Renal cortical epithelial cell (primary cell): ENCODE measurements at places on chromosomes 12 and 14.
A peak's percentile ranks its signal among the peaks of the same experiment; 100 is the strongest.

DNA sequence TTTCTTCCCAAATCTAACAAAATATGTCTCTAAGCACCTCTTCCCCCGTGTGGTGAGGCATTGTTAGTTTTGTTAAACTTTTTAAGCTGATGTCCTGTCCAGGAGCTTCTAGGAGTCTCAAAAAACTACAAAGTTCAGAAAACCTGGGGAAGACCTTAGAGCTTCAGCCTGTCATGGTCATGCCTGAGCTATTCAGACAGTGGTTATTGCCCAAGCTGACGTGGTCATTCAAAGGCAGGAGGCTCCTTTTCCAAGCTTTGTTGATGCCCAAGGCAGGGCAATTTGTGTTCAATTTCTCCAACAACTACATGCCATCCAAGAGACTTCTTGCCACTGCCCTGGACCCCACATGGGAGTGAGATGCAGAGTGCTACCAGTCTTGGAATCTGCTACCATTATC lies 5.8 kb upstream of the LYZ start:
- peak; percentile 22 for DNase-seq

DNA sequence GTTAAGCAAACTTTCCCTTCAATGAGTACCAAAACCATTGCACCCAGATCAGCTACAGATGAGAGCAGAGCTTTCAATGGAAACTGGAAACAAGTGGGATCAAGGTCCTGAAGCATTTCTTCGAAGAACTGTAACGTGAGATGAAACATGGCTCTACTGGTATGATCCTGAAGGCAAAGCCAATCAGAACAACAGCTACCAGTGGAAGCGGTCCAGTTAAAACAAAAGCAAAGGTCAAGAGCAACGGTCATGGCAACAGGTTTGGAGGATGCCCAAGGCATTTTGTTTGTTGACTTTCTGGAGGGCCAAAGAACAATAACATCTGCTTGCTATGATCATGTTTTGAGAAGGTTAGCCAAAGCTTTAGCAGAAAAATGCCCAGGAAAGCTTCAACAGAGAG lies 137.9 kb upstream of the CPSF6 start:
- DNase-seq, result peak; percentile 81

DNA sequence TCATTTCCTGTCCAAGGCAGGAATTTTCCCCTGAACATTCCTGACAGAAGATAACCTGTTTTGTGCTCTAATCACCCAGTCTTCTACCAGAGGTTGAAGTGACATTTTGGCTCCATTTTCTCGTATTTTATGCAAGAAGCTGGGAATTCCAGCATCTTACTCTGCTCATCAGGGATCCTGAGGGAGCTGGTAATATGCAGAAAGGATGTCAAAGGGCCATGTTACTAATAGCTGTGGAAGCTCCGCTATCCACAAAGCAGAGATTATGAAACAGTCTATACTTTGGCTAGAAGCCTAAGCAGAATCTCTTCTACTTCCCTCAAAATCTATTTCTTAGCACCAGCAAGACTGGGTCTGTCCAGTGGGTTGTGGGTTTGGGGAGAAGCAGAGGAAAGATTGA lies 613.0 kb downstream of the DIO2 start:
- DNase-seq, result no peak

DNA sequence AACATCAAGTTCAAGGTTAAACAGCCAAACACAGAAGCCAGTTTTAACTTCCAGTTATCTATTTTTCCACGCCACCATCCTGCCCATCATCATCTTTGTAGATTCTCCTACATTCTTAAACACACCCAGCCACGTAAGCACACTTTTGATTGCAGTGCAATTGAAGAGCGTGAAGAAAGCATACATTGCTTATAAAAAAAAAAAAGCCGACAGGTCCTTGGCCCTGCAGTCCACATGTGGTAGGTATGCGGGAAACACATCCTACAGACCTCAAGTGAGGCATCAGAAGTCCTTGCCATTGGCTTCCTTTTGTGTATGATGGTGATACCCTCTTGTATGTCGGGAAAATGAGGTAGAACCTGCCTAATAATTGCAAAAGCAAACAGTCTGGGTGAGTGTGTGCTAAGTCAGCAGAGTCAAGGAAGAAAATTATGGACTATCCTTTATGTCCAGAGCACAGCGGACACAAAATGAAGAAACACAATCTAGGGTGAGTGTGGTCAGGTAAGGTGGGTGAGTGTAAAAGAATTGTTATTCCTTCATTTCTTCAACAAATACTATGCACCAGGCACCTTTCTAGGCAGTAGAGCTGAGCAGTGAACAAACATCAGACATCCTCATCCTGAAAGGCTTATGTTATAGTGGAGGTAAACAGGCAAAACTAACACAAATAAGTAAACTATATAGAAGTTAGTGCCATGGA lies 51.5 kb downstream of the EID3 start:
- DNase-seq, result no peak

DNA sequence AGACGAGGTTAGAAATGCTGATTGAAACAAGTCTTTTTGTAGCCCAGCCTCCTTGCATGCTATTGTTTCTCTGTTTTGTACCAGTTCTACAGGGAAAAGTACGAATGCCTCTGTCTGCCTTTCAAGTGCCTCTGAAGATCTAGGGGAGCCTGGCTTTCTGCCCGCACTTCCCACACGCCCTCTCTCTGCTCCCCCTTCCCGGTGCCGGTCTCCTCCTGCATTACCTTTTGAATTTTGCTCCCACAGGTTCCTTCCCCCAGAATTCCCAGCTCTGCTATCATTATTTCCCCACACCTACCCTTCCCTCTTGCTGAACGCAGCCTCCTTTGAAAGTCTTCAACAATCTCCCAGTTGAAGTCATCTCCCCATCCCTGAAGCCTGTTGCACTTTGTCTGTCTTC lies 689.7 kb downstream of the BCL11B start:
- DNase-seq, result no peak

GRCh38 chr12:117472983-117473382 lies 111.6 kb upstream of the NOS1 start:
- no peak for DNase-seq

DNA sequence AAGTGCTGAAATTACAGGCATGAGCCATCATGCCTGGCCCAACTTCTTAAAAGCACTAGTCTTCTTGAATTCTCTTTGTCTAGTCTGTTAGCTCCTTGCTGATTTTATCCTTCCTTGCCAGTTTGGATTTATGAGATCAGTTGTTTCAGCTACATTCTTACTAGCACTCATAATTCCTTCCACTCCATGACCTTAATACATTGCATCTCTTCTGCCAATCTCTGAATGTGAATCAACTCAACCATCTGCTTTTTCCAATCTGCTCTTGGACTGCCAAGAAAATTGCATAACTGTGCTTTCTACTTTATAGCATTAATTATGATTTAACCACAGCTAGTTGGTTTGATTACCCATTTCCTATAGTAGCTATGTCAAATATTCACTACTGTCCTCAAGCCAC lies 14.9 kb upstream of the HEATR5A start:
- no peak for DNase-seq
